Left forelimb (tissue), 1 donor: ENCODE measurements at places on chromosomes 12 and 14.

GRCh38 chr12:49298160-49298559, 3.2 kb downstream of the PRPH start:
- DNase-seq = no peak

GRCh38 chr14:101083564-101084435, 180.3 kb upstream of the RTL1 start:
- DNase-seq = peak; percentile 55

DNA sequence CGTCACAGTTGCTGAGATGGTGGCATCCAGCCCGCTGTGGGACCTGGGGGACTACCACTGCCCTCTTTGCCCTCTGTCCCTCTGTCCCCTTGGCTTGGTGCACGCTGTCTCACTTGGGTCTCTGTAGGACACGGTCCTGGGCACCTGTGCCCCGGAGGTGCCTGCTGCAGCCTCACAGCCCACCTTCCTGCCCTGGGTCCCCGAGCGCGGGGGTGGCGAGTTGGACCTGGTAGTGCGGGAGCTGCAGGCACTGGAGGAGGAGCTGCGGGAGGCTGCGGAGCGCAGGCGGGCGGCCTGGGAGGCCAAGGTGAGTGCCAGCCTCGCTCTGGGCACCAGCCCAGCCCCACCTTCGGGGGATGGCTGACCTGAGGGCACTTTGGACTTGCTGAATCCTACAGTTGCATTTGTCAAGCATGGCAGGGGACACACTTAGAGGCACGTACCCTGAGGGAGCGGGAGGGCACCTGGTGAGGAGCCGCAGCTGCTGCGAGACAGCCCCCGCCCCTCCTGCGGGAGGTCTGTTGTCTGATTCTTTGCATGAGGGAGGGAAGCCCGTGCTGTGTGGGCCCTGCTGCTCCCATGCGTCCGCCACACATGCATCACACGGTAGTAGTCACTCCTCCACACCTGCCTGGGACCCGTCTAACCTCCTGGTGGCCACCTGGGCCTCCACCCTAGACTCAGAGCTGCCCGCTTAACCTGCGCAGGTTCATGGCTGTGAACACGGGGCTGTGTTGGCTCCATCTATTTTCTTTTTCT, 6.8 kb downstream of the TEDC1 start:
- no peak for DNase-seq

DNA sequence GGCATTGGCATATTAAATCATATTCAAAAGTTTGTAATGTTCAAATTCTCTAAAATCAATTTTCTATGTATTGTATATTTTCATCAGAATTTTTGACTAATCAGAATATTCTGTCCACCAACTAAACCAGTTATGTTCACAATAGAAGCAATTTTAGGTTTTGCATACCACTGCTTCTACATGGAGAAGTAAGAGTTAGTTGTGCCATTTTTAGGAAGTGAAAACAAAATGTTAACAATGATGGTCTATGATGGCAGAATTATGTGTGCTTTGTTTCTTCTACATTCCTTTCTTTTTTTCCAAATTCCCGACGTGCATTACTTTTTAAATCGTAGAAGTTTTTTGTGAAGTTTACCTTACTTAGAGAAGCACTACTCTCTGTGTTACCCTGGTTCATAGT, 29.5 kb downstream of the ABHD12B start:
- DNase-seq = no peak

DNA sequence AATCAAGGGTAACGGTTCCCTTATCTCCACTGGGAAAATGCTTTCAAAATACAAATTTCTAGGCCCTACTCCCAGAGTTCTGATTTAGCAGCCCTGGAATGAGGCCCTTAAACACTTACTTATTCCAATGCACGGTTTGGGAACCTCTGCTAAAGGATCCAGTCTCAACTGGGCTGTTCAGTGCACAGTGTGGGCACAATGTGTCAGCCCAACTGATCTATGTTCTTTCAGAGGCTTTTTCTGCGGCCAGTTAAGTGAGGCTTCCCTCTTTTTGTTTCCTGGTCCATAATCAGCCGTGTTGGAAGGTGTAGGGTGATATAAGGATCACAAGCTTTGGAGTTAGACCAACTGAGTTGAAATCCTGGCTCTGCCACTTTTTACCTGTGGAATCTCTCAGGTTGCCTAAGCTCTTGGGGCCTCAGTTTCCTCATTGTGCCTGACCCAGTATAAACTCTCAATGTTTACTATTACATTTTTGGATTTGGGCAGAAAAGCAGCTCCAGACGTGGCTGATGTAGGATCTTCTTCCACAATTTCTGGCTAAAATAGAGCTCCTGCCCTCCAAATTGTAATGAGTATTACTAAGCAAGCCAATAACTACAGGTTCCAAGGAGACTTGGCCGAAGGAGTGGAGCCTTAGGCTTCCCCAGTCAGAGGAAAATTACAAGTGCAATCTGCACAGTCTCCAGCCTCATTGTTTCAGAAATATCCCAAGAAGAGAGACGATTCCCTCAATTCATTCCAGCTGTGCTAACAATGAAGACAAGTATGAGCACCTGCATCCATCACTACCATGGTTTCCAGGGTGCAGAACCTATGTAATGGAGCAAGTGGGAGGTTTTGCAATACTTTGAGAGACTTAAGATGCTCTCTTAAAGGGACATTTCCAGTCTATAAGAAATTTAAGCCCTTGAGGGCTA, 2.3 kb upstream of the ANGEL1 start:
- DNase-seq = no peak

DNA sequence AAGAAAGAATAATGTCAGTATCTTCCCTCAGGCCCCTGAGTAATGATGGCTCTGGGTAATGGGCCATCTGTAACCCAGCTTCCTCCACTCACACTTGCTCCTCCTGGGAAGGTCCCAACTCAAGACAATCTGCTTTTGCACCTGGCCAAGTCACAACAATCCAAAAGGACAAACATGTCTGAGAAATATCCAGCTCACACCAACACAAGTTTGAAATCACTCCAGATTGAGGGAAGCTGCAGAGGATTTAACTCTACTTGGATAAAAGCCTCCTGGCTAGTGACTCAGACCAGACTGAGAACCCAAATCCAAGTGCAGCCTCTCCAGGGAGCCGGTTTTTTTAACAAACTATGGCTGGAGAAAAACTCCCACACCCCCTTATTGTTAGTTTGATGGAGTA, 34.2 kb downstream of the RTRAF start:
- DNase-seq = no peak

DNA sequence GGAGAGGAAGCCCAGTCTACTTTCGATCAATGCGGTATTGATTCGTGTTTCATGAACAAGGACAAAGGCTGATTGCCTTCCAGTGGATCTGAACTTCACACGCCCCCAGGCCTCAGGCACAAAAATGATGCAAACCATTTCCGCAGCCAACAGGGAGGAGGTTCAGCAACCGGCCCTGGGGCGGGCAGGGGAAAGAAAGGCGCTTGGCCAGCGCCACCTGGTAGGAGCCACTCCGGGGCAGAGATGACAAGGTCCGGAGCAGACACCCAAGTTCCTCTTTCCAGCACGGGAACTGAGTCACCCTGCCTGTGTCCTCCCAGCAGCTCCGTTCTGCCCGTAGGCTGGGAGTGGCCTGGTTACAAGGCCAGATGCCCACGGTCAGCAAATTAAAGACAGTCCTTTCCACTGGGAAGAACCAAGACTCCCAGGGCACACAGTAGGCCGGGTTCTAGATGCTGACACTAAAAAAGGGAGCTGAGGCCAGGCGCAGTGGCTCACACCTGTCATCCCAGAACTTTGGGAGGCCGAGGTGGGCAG, 136.3 kb downstream of the SCARB1 start:
- no peak for DNase-seq

DNA sequence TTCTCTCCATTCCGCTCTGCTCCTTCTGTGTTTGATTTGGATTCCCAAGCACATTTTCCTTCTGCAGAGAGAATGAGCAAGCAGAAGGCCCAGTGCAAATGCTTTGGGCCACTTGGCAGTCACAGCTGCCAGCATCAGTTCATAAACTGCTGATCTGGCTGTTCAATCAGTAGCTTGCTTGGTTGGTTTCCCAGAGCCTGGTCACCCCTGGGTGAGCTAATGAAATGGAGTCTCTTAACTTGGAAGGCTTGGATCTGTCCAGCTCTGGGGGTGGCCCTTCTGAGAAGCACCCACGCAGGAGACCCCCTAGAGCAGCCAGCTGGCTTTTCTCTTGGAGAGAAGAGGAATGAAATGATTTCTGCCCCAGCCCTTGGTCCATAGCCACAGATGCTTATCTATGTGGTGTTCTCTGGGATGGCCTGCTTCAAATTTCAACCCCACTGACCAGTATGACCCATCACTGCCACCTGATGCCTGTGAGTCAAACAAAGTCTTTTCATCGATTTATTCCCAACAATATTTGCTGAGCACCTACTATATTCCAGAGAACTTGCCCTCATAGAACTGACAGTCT, 30.3 kb downstream of the FAIM2 start:
- DNase-seq = no peak

- no peak for DNase-seq
Observed at GRCh38 chr12:67742461-67742860, 93.9 kb downstream of the DYRK2 start.

DNA sequence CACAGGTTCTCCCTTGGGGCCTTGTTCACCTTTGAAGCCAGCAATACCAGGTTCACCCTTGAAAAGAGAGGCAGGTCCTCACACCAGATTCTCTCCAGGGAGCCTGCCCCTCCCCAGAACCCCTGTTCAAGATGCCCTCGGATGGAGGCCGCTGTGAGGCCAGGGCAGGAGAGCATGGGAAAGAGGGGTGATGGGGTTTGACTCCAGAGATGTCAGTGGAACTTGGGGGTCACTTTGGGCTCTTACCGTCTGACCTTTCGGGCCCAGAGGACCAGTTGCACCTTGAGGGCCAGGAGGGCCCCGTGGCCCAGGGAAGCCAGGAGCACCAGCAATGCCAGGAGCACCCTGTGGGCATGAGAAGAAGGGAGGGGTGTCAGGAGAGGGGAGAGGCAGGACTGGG, 17.4 kb downstream of the COL2A1 start:
- DNase-seq = no peak
